Osteoblast (primary cell): ENCODE measurements at places on chromosomes 7 and 10. TPM values are rescaled to one million over a fixed set of nuclear protein-coding genes. Genes with fewer than 3 reads are reported as not detected.

GRCh38 chr10:126066456-126066855 lies 170.1 kb downstream of the FANK1 start:
- no peak for DNase-seq

DNA sequence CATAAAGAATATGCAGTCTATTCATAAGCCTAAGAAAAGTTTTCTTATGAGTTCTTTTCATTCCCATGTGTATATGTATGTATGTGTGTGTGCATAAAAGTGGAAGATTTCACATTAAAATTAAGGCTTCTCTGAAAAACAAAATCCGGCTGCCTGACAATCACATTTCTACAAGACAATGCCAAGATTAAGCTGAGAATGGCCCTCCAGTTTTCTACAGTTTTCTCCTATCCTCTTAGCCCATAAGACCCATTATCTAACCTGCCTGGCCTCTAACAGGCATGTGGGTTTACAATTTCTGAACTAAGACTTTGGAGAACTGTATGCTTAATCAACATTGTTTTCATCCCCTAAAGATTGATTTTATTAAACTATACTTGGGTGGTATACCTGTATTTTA lies 446.0 kb upstream of the SEMA3A start:
- no peak for DNase-seq

- no peak for DNase-seq
Observed at GRCh38 chr10:60535427-60535826, 145.8 kb upstream of the ANK3 start.

- DNase-seq = no peak
Observed at GRCh38 chr10:131618587-131619267, 282.1 kb upstream of the PPP2R2D start.

Gene AKR1D1
- under 0.01 TPM in 1 of 2 replicates, not detected in the other for total RNA-seq
